ENCODE measurements at places on chromosomes 12 and 14. TPM values are rescaled to one million over a fixed set of nuclear protein-coding genes. Genes with fewer than 3 reads are reported as not detected.

MAP3K9 gene
- total RNA-seq = 2.6 TPM

CLEC2A gene
- not detected for total RNA-seq

PRH2 gene
- not detected for total RNA-seq

SMCO3 gene
- total RNA-seq = 0.24 TPM

MIPOL1 gene
- 4.6 TPM for total RNA-seq

TGM1 gene
- total RNA-seq = 0.43 TPM

COX8C gene
- total RNA-seq = not detected

TAPBPL gene
- total RNA-seq = 19.6 TPM

KRT75 gene
- not detected for total RNA-seq

GPR137C gene
- 0.18 TPM for total RNA-seq

YBX3 gene
- total RNA-seq = 34.2 TPM

SCNN1A gene
- total RNA-seq = 5.3 TPM

IKZF4 gene
- total RNA-seq = 2.5 TPM

RAD51AP1 gene
- total RNA-seq = 5.1 TPM

OASL gene
- total RNA-seq = 2.6 TPM

WASHC4 gene
- 33.7 TPM for total RNA-seq

ST8SIA1 gene
- not detected for total RNA-seq

KRT3 gene
- total RNA-seq = not detected

FAM90A1 gene
- not detected for total RNA-seq
